Aorta (tissue), 5 donors: ENCODE measurements at places on chromosomes 13 and 19. TPM values are rescaled to one million over a fixed set of nuclear protein-coding genes. Genes with fewer than 3 reads are reported as not detected.

APOC1 gene
- 127 TPM for polyA plus RNA-seq

CD22 gene
- 0.75 TPM for polyA plus RNA-seq

MAST1 gene
- polyA plus RNA-seq: 0.13 TPM

MKNK2 gene
- polyA plus RNA-seq: 49.3 TPM

ZNF835 gene
- 0.84 TPM for polyA plus RNA-seq

COMP gene
- 9.8 TPM for polyA plus RNA-seq

MYCBP2 gene
- 8.1 TPM for polyA plus RNA-seq
